Activated naive CD8-positive, alpha-beta T cell treated with anti-CD3 and anti-CD28 coated beads, Interleukin-2, amount 10 ng/mL, durations not matched to agents 7 days and 5 days (primary cell): ENCODE measurements at places on chromosomes 11 and 22.

- DNase-seq = no peak
- H3K27ac ChIP-seq = no peak overlapping the region
- H3K36me3 ChIP-seq = no peaks in the 10 kb centered on the region
- H3K4me3 ChIP-seq = no peak overlapping the region
Measured at GRCh38 chr22:42872821-42873220, 15.7 kb upstream of the ARFGAP3 start.

DNA sequence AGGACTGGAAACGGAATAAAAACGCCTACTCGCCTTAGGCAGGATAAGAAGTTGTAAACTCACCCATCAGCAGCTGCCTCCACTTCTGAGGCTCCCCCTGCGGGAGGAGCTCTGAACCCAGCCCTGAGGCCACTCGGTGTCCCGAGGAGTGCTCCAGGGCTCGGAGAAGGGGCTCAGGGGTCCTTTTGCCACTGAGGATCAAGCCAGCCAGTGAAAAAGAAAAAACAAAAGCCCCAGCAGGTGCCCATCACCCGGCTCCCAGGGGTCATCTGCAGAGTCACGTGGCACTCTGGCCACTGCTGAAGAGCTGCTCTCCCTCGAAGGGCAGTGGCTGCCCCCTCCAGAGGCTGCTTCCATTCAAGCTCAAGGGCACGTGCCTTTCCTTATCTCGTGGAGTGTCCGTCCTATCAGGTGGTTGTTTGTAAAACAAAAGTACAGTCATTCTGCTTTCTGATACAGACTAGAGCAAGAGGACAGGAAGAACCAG, 29.0 kb downstream of the NUP50 start:
- H3K27me3 ChIP-seq = no peaks in the 10 kb centered on the region
- no peak overlapping the region for H3K27ac ChIP-seq
- DNase-seq = no peak
- H3K4me3 ChIP-seq = no peak overlapping the region

GRCh38 chr11:44494785-44495184, 70.7 kb upstream of the CD82 start:
- no peak overlapping the region for H3K27ac ChIP-seq
- no peak overlapping the region for H3K4me3 ChIP-seq
- H3K4me1 ChIP-seq = no peaks in the 10 kb centered on the region
- no peaks in the 10 kb centered on the region for H3K36me3 ChIP-seq
- peaks cover 23% of the 10 kb centered on the region for H3K27me3 ChIP-seq
- DNase-seq = no peak

- H3K27ac ChIP-seq = peak overlapping the region; percentile 96
- DNase-seq = peak; percentile 54
- no peaks in the 10 kb centered on the region for H3K27me3 ChIP-seq
Measured at GRCh38 chr22:39907605-39908097, 6.8 kb downstream of the GRAP2 start.

DNA sequence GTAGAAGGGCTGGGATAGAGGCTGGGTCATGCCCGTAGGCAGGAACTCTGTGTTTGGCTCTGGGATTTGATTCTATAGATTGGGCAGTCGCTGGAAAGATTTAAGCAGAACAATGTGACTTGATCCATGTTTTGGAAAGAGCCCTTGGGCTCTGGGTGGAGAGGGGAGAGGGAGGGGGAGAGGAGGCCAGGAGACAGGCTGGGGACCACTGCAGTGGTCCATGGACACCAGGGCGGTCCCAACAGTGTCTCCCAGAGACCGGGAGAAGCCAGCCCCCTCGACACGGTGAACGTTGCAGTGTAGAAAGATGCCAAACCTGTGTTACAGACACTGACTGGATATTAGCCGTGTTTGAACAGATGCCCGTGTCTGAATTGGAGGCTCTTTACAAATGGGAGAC, 19.5 kb downstream of the PVALB start:
- peaks cover 1% of the 10 kb centered on the region for H3K4me1 ChIP-seq
- H3K4me3 ChIP-seq = no peak overlapping the region
- peaks cover 16% of the 10 kb centered on the region for H3K27me3 ChIP-seq
- DNase-seq = no peak

GRCh38 chr11:116680349-116681125, 92.2 kb downstream of the BUD13 start:
- H3K4me3 ChIP-seq = no peak overlapping the region
- H3K4me1 ChIP-seq = no peaks in the 10 kb centered on the region
- H3K27ac ChIP-seq = no peak overlapping the region
- H3K27me3 ChIP-seq = peaks cover 26% of the 10 kb centered on the region
- H3K36me3 ChIP-seq = no peaks in the 10 kb centered on the region

GRCh38 chr22:47307326-47307725, 544.9 kb downstream of the TBC1D22A start:
- no peak for DNase-seq
- peaks cover 2% of the 10 kb centered on the region for H3K27me3 ChIP-seq

DNA sequence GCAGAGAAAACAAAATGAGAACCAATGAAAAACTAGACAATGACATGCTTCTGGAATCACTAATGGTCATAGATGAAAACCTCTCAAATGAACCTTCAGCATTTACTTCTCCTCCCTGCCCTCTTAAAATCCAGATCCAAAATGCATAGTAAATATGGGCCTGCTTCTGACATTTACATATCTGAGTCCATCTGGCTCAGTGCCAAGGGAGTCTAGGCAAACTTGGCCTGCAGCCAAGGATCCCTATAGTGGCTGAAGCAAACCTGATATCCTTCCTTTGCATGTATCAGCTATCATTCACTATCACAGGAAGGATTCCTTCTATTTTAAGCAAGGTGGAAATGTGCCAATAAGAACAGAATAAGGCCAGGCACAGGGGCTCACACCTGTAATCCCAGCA, 104.8 kb downstream of the C11orf58 start:
- no peak for DNase-seq
- H3K4me3 ChIP-seq = no peak overlapping the region
- no peaks in the 10 kb centered on the region for H3K27me3 ChIP-seq
- H3K36me3 ChIP-seq = no peaks in the 10 kb centered on the region

DNA sequence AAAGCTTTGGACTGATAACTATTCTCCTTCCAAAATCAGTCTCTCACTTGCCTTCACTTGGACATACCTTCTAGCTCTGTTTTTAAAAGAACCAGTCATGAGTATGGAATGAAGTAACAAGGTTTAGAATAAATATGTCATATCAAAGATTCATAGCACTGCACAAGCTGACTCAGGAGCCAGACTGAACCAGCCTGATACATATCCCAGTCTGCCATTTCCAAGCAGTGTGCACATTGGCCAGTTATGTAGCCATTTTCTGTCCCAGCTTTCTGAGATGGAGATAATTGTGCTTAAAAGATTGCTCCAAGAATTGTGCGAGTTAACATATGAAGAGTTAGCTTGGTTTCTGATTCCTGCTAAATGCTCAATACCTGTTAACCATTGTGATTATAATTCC, 311.3 kb downstream of the C11orf87 start:
- H3K27ac ChIP-seq = no peak overlapping the region
- H3K4me1 ChIP-seq = no peaks in the 10 kb centered on the region
- no peak for DNase-seq
- no peaks in the 10 kb centered on the region for H3K36me3 ChIP-seq

DNA sequence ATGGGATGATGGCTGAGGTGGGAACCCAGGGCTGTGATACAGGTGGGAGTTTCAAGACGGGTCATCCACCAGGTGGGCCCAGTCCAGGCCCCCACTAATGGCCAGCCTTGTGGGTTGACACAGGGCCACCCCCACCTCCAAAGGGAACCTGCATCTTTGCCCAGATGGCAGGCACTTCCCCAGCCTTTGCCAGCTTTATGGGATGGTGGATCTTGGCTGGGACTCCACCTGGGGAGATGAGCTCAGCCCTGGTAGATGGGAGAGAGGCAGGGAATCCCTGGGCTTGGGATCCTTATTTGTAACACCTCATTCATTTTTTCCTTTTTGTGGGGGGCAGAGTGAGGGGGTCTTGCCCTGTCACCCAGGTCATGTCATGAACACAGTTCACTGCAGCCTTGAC, 33.4 kb downstream of the CD82 start:
- peaks cover 28% of the 10 kb centered on the region for H3K4me1 ChIP-seq
- H3K27ac ChIP-seq = peak overlapping the region; percentile 27
- no peaks in the 10 kb centered on the region for H3K27me3 ChIP-seq
- no peak overlapping the region for H3K4me3 ChIP-seq
- DNase-seq = no peak

- H3K36me3 ChIP-seq = peaks cover 48% of the 10 kb centered on the region
- DNase-seq = no peak
- no peak overlapping the region for H3K4me3 ChIP-seq
- H3K4me1 ChIP-seq = peaks cover 24% of the 10 kb centered on the region
- H3K27me3 ChIP-seq = no peaks in the 10 kb centered on the region
Measured at GRCh38 chr11:96273507-96273906, 69.5 kb downstream of the MAML2 start.
